ENCODE measurements at places on chromosomes 2 and 18. TPM values are rescaled to one million over a fixed set of nuclear protein-coding genes. Genes with fewer than 3 reads are reported as not detected.

- no peak for DNase-seq
Observed at GRCh38 chr2:95531254-95531771, 46.8 kb upstream of the TRIM43B start.

The REEP1 gene
- total RNA-seq = 0.26 TPM

GRCh38 chr2:133756833-133757232 is 188.6 kb upstream of the NCKAP5 start:
- DNase-seq = no peak

The SERPINB12 gene
- total RNA-seq = not detected

- DNase-seq = no peak
Observed at GRCh38 chr2:48127612-48128191, 221.4 kb upstream of the FBXO11 start.

GRCh38 chr18:3448838-3449511 is 997 bp upstream of the TGIF1 start:
- DNase-seq = no peak

GRCh38 chr2:168312036-168312822 is 64.8 kb upstream of the STK39 start:
- no peak for DNase-seq

DNA sequence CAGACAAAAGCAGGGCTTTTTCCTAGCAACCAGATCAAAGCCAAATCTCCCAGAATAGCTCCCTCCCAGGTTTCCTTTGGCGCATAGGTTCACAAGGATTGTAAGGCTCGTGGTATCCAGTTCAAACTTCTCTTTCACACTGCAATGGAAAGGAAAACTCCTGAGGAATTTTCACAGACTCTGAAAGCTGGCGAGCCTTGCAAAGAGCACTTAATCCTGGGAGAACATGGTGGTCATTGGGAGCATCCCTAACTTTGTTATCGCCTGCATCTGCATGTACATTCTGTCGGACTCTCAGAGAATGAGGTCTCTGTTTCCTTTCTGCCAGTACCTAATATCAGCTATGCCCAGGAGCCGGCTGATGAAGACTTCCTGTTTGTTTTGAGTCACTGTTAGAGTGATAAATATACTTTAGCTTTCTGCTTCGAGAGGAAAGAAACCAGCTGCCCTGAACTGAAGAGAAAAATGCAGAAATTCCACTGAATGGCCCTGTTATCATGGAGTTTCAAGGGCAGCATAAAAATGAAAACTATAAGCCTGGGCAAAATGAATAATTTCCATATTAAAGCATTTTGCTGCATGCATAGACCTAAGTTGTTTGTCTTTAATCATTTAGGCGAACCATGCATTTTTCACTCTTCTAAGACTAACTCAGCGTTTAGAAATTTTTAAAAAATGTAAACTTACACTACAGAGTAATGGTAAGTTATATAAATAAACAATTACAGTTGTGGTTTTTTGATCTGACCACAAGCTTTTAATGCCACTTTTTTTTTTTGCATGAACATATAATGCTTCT is 76.4 kb upstream of the ZEB2 start:
- DNase-seq = peak; percentile 71

DNA sequence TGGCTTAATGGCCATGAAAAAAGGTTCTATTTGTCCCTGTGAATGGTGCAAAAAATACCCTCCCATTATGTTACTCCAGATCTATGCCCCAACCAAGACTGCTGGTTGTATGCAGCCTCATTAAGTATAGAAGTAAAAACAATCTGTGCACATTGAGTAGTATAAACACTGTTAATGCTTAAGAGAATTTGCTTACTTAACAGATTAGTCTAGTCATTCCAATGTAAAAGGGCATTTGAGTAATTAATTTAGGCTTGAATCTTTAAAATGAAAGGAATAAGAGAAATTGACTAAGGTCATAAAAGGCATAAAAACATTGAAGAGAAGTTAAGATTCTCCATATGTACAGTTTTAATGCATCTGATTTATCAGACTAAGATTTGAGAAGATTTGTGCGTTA is 51.2 kb downstream of the FAM124B start:
- no peak for DNase-seq

GRCh38 chr18:23626451-23627279 is 36.0 kb downstream of the ANKRD29 start:
- DNase-seq = no peak

GRCh38 chr2:179297927-179298326 is 33.3 kb upstream of the SESTD1 start:
- DNase-seq = no peak
